ENCODE measurements at places on chromosomes 3 and 15.

GRCh38 chr3:66270288-66270687, 49.5 kb downstream of the SLC25A26 start:
- DNase-seq = no peak

DNA sequence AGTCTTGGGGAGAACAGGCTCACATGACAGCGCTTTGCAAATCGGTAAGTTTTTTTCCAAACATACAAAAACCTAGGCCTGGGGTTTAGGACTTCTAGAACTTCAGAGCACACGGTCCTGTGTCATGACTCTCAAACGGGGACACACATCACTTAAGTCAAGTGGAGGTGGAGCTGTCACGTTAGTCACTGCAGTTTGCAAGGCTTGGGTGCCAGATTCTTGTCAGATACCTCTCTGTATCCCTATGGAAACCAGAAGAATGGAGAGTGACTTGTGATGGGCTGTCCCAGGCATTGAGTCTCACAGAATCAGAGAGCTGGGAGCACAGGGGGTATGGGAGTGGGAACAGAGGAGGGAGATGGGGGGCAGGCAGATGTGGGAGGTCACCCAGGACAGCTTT, 64.8 kb downstream of the DUT start:
- no peak for DNase-seq

DNA sequence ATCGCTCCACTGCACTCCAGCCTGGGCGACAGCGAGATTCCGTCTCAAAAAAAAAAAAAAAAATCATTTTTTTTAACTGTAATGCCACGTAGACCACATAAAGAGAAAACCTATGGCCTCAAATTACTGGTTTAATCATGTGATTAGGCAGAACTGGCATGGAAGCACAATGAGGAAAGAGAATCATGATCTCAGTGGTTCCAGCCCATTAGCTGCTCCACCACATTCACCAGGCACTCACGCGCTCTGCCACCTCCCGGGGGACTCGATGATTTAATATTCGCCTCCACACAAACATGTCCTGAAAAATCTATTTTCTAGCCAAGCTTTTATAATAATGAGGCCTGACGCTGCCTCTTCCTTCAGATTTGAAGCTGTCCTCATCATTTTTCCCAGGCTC, 204.7 kb downstream of the TBL1XR1 start:
- no peak for DNase-seq

DNA sequence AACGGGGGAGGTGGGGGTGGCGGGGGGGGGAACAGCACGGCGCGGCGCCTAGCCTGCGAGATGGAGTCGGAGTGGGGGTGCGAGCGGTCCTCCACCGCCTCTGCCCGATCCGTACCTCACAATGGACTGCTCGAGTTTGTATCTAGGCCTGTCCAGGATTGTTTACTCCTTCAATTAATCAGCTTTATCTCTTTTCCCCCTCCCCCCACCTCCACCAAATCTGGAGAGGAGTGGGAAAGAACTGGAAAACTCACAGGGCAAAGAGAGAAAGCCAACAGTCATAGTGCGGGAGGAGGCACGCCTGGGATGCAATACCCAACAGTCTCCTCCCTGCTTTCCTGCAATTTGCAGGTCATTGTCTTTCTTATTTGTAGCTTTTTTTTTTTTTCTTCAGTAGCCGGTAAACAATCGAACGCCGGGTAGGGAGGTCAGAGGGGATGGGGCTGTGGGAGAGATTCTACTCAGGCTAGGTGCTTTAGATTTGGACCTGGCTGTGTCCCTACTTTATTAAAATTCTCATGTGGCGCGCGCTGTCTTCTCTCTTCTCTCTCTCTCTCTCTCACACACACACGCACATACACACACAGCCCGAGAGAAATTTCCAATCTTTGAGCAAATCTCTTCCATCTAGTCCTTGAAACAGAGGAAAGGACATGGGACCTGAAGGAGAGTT, 6.9 kb upstream of the MEIS2 start:
- DNase-seq = no peak

- DNase-seq = no peak
These were observed 4.6 kb upstream of the TM4SF1 start for GRCh38 chr3:149382101-149382467.

GRCh38 chr15:35907511-35907910, 361.5 kb upstream of the DPH6 start:
- no peak for DNase-seq
